ENCODE measurements at places on chromosomes 7 and 10.

DNA sequence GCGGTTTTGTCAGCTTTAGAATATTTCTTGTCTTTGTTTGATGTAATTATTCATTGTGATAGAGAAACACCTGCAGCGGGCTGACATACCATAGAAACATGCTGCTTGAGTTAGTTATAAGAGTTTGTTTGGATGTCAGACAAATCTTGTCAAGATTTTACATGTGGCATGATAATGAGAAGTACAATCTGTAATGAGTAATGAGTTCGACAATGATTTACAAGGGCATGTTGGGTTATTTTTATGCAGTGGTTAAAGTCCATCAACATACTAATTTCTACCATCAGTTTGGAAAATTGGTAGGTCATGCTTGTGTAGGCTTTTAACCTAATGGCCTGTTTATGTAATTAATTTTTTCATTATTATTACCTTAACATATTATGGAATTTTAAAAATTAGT lies 31.3 kb downstream of the FZD1 start:
- DNase-seq = no peak

- no peak for DNase-seq
Observed at GRCh38 chr10:29784175-29784773, 149.5 kb upstream of the SVIL start.

DNA sequence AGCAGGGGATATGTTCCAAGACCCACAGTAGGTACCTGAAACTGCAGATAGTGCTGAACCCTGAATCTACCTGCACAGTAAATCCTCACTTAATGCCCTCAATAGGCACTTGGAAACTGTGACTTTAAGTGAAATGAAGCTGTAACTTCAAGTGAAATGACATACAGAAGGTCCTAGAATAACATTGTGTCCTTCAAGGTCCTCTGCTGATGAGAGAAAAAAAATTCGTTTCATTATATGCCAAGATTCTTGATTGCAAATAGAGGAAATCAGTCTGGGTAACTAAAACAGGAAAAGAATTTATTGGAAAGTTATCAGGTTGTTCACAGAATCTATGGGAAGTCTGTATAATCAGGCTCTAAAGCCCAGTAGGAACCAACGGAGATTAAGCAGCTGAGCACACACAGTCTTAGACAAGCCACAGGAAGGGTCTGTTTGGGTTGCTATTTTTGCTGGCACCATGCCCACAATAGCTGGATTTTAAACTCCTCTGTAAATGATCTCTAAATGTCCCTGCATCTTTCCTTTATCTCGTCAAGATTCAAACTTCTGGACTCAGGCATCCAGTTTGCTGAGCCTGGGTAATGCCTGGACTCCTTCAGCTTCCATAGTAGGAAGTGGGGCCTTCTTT lies 57.5 kb downstream of the EXOC4 start:
- DNase-seq = no peak

- DNase-seq = no peak
Observed at GRCh38 chr10:34813626-34814222, 1.4 kb downstream of the PARD3 start.

GRCh38 chr7:48180981-48181380 lies 9.7 kb downstream of the ABCA13 start:
- DNase-seq = no peak

- DNase-seq = no peak
Observed at GRCh38 chr10:26780793-26781601, 79.8 kb downstream of the ABI1 start.

DNA sequence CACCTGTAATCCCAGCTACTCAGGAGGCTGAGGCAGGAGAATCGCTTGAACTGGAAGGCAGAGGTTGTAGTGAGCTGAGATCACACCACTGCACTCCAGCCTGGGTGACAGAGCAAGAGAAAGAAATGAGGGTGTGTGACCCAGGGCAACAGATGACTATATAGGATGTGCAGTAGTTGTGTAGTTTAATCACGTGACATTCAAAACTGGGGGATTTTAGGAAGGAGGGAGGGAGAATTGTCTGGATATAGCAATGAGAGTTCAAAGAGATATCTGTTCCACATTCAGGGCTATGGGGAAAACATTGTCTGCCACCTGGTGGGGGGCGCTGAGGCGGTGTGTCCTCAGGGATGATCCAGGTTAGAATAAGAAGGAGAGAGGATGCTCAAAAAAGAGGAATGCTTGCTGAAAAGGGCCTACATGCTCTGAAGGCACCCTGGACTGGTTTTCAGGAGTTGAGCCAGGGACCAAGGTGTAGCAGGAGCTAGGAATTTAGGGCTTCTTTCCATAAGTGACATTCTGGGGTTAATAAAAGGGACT lies 7.8 kb upstream of the ZYX start:
- DNase-seq = no peak

GRCh38 chr10:100109670-100110069 lies 28.0 kb upstream of the CPN1 start:
- DNase-seq = no peak

- DNase-seq = no peak
Observed at GRCh38 chr7:4687956-4688355, 5.9 kb downstream of the FOXK1 start.

DNA sequence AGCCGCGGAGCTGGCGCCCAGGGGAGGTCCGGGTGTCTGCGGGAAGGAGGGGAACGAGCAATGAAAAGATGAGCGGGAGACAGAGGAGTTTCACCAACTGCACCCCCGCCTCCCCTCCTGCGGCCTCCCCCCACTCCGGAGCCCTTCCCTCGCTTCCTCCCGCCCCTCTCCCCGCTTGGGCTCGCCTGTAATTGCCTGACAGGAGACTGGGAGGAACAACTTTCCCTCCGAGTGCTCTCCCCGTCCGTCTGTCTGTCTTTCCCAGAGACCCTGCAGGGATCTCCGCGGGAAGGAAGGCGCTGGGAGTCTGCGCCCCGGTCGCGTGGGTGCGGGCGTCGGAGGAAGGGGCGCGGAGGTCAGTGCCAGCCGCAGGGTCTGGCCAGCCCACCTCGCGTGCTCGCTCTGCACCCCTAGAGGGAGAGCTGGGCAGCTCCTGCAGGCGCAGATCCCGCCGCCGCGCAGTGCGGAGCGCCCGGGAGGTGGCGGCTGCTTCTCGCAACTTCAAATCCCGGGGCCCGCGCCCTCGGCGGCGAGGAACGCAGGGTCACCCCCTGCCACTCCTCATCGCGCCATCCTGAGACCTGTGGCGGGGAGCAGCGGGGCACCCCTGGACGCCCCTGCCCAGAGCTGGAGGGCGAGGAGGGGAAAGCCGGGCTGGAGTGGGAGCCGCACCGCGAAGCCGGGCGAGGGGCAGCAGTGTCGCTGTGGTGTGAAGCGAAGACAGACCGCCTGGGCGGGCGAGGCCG lies 511 bp upstream of the NRP1 start:
- DNase-seq = no peak

DNA sequence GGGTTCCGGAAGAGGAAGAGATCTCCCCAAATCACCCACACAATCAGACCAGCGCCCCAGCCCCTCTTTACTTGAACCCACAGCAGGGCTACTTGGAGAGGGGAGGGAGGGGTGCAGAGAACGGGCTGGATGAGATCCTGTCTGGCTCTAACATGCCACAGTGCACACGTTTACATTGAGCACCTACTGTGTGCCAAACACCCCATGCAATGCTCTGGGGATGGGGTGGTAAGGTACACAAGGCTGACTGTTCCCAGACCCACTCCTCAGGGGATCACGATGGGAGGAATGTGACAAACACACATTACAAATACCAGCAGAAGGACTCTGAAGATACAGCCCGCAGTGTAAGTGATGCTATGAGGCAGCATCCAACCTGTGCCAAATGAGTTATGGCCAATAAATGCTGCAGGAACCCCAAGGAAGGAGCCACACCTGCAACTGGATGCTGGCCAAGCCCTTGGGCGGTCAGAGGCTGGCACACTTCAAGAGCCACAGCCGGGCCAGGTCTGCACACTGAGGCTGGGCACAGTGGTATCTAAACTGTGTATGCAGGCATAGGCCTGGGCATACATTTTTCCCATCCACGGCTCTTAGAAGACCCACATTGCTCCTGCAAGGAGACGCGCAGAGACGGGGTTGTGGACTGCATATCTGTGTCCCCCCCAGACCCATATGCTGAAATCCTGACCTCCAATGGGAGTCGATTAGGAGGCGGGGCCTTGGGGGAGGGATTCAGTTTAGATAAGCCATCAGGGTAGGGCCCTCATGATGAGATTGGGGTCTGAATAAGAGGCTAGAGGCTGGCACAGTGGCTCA lies 6.4 kb downstream of the SPOCK2 start:
- no peak for DNase-seq

DNA sequence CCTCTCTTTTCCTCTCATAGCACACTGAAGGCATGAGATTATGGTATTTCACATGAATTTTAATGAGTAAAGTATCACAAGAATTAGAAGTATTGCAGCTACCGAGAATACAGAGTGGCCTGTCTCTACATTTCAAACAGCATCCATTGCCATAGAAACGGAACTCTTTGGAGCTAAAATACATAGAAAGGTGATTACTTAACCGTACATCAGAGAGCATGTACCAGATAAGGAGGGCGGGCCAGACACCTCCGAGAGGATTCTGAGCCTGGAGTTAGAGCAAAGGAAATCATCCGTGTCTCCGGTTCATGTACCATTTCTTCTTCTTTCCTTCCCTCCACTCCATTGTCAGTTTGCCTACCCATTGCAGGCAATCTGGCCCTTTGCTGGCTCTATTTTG lies 196.7 kb downstream of the KLF6 start:
- DNase-seq = no peak

DNA sequence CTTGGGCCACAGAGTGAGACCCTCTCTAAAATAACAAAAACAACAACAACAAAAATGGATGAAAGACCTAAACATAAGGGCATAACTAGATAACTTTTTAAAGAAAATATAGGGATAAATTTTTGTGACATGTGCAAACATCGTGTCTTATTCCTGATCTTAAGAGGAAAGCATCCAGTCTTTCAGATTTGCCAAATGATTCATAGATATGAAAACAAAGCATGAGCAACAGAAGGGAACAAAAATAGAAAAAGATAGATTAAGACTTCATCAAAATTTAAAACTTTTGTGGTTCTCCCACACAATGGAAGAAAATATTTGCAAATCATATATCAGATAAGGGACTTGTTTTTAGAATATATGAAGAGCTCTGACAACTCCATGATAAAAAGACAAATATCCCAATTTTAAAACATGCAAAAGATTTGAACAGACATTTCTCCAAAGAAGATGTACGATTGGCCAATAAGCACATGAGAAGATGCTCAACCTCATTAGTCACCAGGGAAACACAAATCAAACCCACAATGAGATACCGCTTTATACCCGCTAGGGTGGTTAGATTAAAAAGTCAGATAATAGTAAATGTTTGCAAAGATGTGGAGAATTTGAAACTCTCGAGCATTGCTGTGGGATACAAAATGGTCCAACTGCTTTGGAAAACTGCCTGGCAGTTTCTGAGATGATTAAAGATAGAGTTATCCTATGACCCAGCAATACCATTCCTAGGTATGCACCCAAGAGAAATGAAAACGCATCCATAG lies 20.3 kb downstream of the PPIF start:
- DNase-seq = no peak

- DNase-seq = no peak
Observed at GRCh38 chr10:32340596-32341180, 6.3 kb downstream of the EPC1 start.

DNA sequence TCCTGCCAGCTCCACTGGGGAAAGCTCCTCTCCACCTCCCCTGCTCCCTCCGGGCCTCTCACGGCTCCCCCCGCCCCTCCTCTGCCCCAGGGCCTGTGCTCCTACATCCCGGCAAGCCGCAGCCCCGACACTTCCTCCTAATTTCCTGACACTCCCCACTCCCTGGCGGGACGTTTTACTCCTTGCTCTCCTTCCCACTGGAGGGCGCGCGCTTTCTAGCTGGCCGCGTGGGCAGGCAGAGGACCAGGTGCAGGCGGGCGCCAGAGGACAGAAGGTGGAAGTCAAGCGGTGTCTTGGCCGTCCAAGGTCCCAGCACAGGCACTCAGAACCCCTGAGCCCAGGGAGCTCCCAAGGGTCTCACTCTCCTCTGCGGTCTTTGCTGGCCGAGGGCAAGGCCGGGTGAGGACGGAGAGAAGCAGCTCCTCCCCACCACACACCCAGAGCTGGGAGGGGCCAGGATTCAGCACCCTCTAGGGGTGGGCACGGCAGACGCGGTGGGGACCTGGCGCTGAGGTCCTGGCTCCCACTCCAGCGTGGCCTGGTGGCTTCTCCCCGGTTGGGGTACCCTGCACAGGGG lies 19.1 kb downstream of the ADAM8 start:
- no peak for DNase-seq
